ENCODE measurements at places on chromosomes 4 and X.

- DNase-seq, result no peak
These were observed 126.7 kb downstream of the DHRSX start for GRCh38 chrX:2374086-2374485.

- no peak for DNase-seq
These were observed 224.6 kb downstream of the SCFD2 start for GRCh38 chr4:53141308-53141707.

GRCh38 chr4:39563346-39563847 lies 36.2 kb upstream of the UGDH start:
- DNase-seq, result no peak

GRCh38 chrX:66872771-66873170 lies 233.9 kb upstream of the EDA2R start:
- no peak for DNase-seq

DNA sequence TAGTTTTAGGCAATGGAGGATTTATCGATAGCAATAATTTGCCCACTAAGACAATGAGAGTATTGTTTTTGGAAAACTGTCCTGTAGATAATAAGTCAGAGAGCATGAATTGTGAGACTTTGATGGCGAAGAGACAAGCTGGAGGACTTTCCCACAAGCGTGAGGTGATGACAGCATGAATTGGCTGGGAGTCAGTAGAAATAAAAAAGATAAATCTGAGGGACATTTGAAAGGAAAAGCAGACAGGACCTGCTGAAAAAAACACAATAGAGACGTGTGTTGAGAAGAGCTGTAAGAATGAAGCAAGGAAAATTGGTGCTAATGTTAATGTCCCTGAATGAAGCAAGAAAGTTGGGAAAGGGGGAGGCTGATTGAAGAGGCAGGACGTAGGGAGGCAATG lies 233.5 kb downstream of the DCTD start:
- no peak for DNase-seq

DNA sequence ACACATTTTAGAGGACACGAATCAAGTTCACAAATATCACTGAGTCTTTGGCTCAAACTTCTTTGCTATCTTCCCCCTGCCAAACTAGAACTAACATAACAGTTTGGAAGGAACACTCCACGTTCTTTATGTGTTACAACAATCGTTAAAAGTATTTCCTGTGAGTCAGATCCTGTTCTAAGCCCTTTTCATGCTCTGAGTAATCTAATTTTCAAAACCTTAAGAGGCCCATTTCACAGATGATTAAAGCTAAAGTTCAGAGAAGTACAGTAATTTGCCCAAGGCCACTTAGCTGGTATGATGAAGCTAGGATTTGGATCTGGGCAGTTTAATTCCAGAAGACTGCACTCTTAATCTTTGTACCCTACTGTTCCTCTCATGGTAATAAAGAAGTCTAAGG lies 854.4 kb upstream of the INTU start:
- DNase-seq, result no peak

GRCh38 chrX:6134255-6134654 lies 94.4 kb downstream of the NLGN4X start:
- no peak for DNase-seq
